ENCODE measurements at places on chromosomes 2 and 18.

GRCh38 chr2:190860985-190861680 is 19.5 kb upstream of the GLS start:
- DNase-seq: no peak

GRCh38 chr2:130829015-130829414 is 7.7 kb upstream of the ARHGEF4 start:
- DNase-seq: no peak

DNA sequence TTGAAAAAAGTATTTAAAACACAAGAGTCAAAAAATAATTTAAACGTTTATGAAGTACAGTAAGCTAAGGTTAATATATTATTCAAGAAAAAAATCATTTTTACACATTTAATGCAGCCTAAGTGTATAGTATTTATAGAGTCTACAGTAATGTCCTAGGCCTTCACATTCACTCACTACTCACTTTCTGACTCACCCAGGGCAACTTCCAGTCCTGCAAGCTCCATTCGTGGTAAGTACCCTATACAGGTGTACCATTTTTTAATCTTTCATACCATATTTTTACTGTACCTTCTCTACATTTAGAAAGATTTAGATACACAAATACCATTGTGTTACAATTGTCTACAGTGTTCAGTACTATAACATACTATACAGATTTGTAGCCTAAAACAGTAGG is 20.9 kb upstream of the RPRD1A start:
- no peak for DNase-seq

DNA sequence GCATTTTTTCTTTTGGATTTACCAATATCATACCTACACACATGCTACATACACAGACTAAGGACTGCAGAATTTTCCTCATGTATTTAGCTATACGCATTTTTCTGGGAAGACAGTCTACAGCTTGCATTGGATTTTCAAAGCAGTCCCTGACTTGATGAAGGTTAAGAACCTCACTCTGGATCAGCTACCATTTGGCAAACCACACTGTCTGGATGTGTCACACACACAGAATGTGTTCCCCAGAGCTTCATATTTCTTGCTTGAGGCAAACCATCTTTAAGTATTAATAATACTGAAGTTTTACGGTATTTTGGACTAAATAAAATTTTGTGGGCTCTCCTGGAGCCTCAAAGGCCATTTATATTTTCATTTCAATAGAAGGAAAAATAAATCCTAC is 102.3 kb downstream of the TCF4 start:
- no peak for DNase-seq

- no peak for DNase-seq
Observed at GRCh38 chr2:219965287-219966194, 338.1 kb downstream of the SLC4A3 start.

All from activated CD4-positive, alpha-beta T cell treated with anti-CD3 and anti-CD28 coated beads for 1 hour (primary cell).